ENCODE measurements at places on chromosomes 1 and 21.

DNA sequence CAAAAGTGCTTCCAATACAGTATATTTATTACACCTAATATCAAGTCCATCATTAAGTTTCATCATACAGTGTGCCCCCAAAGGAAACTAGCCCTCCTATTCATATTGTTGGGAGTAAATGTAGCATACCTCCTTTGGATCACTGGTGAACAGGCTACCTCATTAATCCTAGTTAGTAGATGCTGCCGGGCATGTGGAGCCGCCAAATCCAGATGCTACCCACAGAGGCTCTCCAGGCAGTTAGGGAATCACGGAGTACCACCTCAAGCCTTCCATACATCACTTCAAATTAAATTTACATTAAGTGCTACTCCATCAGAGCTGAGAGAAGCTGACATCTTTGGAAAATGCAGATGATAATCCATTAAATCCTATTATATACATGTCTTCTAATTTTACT is 121.7 kb upstream of the FOXD3 start:
- no peak for DNase-seq

GRCh38 chr1:4046836-4047461 is 146.9 kb upstream of the C1orf174 start:
- no peak for DNase-seq

- DNase-seq, result no peak
Measured at GRCh38 chr1:94552071-94552586, 10.6 kb upstream of the F3 start.

DNA sequence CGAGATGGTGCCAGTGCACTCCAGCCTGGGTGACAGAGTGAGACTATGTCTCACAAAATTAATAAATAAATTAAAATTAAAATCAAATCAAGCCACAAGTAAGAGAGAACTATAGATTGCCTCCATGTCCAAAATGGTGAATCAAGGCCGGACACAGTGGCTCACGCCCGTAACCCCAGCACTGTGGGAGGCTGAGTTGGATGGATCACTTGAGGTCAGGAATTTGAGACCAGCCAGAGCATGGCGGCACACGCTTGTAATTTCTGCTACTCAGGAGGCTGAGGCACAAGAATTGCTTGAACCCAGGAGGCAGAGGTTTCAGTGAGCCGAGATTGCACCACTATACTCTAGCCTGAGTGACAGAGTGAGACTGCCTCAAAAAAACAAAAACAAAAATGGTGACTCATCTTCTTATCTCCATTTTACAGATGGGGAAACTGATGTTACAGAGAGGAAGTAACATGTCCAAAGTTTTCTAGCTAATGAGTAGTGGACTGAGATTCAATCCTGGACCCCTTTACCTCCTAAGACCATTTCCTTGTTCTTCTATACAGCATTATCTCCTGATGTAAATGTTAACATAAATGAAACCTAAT is 99.0 kb upstream of the HNRNPU start:
- no peak for DNase-seq

Measured in GM19239 (cell line).